ENCODE measurements at places on chromosomes 5 and 9.

DNA sequence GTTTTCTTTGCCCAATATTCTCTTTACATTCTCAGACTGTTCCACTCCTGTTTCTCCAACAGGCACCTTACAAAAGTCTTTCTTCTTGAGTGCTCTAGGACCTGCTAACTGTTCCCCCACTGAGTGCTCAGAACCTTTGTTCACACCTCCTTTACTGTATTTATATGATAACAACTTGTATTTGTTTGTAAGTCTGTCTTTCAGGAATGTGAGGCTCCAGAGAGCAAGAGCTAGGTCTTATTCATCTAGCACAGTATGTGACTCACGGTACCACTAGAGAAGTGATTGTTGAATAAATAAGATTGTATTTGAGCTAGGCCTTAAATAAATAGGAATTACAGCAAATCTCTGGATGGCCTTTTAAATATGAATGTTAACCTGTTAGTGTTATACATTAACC is 42.5 kb upstream of the MYOT start:
- no peak for DNase-seq

GRCh38 chr5:100708645-100709171 is 173.5 kb downstream of the FAM174A start:
- DNase-seq, result no peak

DNA sequence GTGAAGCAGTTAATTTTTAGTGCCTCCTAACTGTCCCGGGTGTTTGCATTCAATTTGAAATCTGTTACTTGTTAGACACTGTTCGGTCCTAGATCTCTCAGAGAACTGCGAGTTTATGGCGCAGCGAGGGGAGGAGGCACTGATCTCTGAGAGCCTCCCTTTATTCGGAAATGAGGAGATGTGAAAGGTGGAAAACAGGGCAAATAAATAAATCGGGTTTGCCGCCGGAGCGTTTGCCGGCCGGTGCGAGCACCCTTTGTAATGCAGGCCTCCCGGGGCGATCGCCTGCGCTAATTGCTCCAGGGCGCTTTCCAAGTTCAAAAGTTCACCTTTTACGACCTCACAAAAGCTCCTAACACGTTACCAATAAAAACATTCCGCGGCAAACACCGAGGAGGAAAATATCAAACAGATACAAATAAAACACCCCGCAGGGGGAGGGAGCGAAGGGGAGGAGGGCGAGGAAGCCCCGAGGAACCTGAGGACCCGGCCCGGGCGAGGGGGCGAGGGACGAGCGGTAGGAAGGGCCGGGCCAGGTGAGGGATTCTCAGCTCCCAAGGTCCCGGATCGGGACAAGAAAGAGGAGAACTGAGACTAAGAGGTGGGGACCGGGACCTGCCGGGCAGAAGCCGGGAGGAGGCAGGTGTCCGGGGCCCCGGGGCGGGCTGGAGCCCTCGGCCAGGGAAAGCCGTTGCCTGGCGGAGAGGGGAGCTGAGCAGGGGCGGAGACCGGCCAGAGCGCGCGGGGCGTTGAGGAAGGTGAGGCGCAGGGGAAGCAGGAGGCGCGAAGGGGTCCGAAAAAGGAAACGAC is 1.4 kb downstream of the NR6A1 start:
- DNase-seq, result no peak

DNA sequence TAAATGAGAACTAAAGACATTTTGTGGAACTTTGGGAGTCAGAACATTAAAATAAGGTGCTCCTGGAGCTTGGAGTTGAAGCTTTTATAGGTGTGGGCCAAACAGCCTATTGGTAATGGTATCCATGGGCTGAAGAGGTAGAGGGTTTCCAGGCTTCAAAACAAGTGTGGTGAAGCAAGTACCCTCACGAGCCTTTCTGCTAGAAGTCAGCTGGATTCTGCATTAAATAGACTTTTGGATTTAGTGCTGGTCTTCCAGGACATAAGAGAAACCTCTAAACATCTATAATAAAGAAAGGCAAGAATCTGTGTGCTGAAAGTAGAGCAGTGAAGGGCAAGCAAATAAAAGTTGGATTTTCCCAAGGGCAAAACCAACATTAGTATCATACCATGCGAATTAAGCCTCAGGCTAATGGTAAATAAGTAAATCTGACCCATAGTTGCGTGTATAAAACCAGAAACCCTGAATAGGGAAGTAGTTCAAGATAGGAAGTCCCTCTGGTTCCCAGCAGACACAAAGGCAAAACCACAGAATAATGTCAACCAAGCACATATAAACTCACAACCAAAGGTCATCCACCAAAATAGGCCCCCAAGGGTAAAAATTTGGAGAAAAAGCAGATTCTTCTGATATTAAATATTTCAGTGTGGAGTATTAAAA is 306.3 kb downstream of the TLE4 start:
- no peak for DNase-seq

DNA sequence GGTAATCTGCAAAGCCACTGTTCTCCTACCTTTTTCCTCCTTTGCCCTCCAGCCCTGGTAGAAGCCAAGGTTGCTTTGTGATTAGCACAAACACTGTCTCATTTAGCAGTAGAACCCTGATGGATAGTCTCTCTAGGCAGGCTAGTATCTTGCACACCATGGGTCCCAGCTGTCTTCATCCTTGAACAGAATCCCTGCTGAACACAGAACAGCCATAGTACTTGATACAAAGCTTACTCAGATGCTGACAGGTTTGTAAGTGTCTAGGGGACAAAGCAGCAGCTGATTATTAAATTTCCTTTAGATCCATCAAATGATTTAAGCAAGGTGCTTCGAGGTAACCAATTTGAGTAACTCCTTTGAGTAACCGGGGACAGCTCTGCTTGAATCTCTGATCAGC is 163.7 kb upstream of the PPP1R2B start:
- DNase-seq, result no peak

GRCh38 chr5:1801967-1802295 is 724 bp downstream of the NDUFS6 start:
- DNase-seq, result no peak

- DNase-seq, result no peak
These were observed 177.6 kb upstream of the SMARCA2 start for GRCh38 chr9:1837453-1838084.

DNA sequence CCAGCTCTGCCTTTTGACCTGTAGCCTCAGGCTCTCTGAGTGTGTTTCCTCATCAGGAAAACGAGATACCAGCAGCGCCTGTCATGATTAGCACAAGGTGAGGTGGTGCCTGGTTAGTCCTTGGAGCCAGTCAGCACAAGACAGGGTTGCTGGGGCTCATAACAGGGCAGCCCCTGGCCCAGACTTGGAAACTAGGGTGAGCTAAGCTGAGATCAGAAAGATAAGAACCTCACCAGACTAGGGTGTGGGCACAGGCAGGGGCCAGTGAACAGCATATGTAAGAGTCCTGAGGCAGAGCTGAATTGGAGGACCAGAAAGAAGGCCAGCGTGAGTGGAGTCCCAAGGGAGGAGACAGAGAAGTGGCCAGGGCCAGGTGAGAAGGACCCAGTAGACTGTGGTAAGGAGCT is 42.7 kb upstream of the FUBP3 start:
- DNase-seq, result no peak

GRCh38 chr9:123318202-123318601 is 37.8 kb upstream of the CRB2 start:
- DNase-seq, result no peak

DNA sequence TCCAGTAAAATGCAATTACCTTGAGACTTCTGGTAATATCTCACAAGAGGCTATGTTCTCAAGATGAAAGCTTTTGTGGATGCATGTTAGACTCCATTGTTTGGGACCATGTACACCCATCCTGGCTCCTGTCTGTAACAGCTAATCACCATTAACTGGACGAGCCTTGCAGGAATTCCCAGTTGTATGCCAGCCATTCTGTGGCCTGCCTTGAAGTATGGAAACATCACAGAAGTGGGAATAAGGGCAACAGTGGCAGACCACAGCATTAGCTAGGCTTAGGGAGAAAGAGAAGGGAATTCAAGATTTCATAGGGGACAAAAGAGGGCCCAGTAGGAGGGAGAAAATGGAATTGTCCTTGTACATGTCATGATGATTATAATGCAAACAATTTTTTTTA is 79.0 kb downstream of the RORB start:
- no peak for DNase-seq

DNA sequence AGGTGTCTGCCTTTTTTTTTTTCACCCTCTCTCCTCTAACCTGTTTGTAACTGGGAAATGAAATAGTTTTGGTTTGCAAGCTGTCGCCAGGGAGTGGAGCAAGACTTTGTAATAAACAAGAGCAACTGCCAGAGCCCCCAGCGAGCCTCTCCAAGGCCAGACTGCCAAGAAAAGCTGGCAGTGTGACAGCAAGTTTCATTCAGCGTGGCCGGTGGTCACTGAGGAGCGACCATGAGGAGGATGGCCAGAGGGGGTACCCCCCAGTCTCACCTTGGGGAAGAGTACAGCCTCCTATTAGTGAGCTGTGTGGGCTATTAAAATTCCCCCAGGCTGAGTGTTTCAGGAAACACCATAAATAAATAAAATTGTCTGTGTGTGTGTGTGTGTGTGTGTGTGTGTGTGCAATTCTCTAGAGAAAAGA is 49.9 kb downstream of the ZFAND5 start:
- DNase-seq, result peak; percentile 31

- DNase-seq, result no peak
These were observed 991.5 kb upstream of the TYRP1 start for GRCh38 chr9:11701706-11702105.

DNA sequence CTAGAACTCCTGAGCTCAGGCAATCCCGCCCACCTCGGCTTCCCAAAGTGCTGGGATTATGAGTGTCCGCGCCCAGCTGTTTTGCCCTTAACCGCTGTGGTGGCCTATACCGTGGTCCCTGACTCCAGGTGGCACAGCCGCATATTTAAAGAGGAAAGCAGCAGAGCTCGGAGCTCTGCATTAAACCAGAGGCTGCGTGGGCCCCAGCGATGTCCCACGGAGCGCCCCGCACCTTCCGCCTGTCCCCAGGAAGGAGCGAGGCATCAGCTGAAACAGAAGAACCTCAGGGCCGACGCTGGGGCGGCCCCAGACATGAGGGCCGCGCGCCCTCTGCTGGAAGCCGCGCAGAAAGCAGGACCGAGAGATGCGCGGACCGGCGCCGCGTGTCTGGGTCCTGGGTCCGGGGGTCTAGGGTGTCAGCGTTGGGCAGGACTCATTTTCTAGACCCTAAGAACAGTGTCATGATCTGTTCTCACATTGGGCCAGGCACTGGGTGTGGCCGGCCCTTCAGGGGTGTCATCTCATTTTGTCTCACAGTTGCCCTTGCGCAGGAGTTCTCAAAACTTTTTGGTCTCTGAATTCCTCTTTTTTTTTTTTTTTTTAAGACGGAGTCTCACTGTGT is 37.7 kb downstream of the LAMC3 start:
- peak; percentile 48 for DNase-seq

DNA sequence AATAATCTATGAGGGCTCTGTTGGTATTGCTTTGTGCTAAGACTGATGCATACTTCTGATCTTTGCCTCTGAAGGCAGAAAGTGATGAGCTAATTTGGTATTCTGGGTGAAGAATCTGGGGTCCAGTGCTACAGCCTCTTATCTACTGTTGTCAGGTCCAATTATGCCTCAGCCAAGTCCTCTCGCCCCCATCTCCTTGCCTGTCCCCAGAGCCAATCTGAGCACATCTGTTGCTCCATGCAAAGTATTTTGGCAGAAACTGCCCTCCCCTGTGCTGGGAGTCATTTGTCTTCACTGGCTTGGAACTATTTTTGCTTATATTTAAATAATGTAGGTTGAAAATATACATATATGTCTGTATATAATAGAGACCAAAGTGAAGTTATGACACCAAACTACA is 23.4 kb downstream of the LSM11 start:
- DNase-seq, result no peak

GRCh38 chr9:113187929-113188595 is 33.0 kb downstream of the FKBP15 start:
- no peak for DNase-seq

DNA sequence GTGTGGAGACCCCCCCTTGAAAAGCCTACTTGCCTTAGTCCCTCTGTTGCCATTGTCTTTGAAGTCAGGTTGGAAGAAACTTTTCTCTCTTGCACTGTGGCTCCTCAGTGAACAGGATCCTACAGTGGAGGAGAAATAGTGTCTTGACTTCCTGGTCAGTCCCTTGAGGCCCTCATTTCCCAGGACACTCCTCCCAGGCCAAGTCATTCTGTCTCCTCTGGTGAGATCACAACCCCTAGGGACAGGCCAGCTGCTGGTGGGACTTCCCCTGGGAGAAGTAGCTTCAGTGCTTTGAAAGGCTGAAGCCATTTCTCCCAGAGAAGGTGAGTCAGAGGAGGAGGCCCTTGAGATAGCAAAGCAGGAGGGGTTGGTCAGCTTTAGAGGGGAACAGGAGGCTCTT is 10.1 kb upstream of the GRIA1 start:
- no peak for DNase-seq

- no peak for DNase-seq
These were observed 22.8 kb upstream of the GRPEL2 start for GRCh38 chr5:149322518-149322917.

- DNase-seq, result no peak
These were observed 45.6 kb downstream of the TLE4 start for GRCh38 chr9:79617395-79617794.

DNA sequence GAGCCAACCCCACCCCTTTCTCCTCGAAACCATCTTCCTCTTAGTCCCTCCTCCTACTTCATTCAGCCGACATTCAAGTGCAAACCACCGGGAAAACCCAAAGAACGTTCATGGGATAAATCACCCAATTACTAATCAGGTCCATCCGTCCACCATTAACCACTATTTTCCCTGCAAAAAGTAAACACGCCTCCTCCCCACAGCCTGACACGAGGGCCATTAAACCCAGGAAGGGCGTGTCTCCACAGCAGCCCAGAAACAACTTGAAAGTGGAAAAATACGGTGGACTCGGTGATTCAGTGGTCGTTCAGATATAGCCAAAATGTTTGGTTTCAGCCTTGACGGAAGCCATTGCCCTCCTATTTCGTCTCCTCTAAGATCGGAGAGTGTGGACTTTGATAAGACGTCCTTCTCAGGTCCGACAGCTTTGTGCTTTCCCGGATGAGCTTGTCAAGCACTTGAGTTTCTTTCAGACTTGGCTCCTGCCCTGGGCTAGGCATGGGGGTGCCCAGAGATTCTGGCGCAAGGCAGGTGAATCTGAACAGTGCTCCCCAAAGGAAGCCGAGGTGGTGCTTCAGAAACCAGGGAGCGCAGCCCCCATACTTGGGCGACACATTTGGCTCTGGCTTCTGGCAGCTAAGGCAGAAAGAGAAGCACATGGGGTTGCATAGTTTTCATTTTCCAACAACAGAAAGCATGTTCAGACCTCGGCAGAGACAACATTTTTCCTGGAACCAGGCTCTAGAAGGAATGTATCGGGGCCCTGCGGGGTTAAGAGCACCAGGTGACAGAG is 56.6 kb downstream of the SMIM23 start:
- DNase-seq, result no peak
